ENCODE measurements at places on chromosomes 4 and X.

DNA sequence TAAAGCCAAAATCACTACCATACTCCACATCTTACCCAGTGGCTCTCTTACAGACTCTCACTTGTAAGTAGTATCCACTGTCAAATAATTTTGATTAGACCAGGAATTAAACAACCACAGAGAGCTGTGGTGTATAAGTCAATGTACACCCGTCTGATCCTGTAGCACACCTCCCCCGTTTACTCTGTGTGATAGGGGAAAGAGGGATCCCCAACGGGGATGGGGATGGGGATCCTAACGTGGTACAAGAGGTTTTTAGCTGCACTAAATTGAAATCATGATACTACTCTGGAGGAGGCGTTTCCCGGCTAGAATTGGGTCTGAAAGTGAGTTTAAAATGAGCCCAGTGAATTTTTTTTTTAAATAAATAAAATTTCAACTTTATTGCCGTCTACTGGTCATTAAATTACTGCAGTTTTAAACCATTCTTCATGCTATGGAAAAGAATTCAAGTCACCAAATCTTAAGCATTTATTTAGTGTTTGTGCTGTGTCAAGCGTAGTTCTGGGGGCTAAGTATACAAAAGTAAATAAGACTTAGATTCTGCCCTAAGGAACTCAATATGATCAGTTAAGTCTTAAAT, 76.6 kb downstream of the INTS12 start:
- DNase-seq: no peak

GRCh38 chr4:169064296-169064695, 54.2 kb upstream of the CBR4 start:
- no peak for DNase-seq

GRCh38 chr4:37236165-37236564, 8.4 kb upstream of the NWD2 start:
- no peak for DNase-seq

DNA sequence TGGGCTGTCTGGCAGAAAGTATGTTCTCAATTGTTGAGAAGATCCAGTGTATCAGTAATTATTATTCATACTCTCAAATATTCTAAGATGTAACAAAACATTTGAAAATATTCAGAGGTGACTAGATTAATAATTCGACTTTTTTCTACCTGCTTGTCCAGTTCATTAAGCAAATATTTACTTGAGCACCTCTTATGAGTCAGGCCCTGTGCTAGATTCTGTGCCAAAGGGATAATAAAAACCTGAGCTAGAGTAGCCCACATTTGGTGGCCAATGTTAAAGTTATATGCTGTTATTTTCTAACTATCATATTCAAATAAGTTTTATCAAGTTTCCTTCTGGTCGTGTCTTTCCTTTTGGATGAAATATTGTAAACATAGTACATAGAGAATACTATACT, 58.5 kb downstream of the ARHGAP10 start:
- DNase-seq: no peak

DNA sequence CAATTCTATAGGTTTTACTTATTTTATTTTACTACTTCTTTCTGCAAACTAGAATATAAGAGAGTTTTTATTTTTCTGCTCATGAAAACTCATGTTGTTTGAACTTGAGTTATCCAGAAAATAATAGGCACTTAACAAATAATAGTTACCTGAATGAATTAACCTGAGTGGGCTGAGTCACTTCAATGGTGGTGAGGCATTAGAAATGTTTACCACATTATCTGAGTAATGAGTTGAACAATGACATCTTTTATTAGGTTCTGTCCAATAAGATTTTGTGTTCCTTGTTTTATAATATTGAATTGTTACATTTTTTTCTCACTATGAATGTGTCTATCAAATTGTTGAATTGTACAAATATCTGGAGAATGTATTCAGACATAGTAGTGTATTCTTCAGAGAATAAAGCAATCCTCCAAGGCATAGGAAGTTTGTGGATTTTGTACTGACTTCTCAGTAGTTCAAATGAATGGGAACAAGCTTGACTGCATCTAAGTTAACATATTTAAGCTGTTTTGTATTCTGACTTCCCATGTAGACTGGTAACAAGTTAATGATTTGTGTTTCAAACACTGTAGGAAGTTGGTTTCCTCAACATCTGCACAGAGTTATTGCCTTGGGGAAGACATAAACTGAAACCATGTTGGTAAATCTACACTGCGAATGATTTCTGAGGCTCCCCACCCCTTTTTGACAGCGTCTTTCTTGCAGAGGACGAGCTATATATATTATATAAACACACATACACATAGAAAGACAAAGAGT, 1808.9 kb upstream of the TENM3 start:
- no peak for DNase-seq

- DNase-seq: no peak
Observed at GRCh38 chr4:145890689-145891088, 47.9 kb downstream of the ZNF827 start.

DNA sequence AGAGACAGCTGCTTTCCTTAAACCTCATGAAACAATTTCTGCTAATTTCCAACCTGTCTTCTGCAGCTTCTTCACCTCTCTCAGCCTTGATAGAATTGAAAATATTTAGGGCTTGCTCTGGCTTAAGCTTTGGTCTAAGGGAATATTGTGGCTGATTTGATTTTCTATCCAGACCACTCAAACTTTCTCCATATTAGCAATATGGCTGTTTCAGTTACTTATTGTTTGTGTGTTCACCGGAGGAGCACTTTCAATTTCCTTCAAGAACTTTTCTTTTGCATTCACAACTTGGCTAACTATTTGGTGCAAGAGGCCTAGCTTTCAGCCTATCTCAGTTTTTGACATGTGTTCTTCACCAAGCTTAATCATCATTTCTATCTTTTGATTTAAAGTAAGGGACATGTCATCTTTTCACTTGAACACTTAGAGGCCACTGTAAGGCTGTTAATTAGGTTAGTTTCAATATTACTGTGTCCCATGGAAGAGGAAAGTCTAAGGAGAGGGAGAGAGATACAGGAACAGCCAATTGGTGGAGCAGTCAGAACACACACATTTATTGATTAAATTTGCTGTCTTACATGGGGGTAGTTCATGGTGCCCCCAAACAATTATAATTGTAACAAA, 213.2 kb downstream of the RASL11B start:
- no peak for DNase-seq

- DNase-seq: no peak
Observed at GRCh38 chr4:73662709-73663546, 42.7 kb upstream of the RASSF6 start.
